ENCODE measurements at places on chromosomes 5 and 9.

- DNase-seq, result no peak
Observed at GRCh38 chr5:74136276-74136825, 504.2 kb downstream of the ENC1 start.

DNA sequence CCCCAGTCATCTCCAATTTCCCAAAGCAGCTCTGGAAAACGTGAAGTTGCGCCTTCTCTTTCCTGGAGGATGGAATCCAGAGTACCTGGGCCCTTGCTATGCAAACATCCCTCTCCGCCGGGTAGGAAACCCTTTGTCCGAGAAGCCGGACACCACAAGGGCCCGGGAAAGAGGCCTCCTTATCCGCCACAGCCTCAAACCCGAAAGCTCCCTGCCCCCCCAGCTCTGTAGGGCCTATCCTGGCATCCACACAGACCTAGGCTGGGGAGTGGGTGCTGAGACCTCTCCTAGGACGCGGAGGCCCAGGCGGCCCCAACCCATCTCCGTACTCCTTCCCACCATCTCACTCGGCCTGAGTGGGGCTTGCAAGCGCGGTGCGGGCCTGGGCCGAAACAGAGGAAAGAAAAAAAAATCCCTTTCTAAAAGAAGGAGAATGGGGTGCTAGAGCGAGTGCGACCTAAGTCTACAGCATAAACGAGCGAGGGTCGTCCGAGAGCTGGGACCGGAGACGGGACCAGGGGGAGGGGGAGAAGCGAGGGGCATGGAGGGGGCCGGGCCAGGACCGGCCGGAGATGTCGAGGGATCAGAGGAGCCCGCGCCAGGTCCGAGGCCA is 624 bp downstream of the FBXW11 start:
- no peak for DNase-seq

GRCh38 chr5:52077941-52078815 is 694.9 kb downstream of the ISL1 start:
- no peak for DNase-seq

GRCh38 chr5:68426586-68426985 is 211.0 kb downstream of the PIK3R1 start:
- no peak for DNase-seq

GRCh38 chr5:81854915-81855314 is 104.0 kb upstream of the SSBP2 start:
- DNase-seq, result no peak
